ENCODE measurements at places on chromosomes 16 and 17. TPM values are rescaled to one million over a fixed set of nuclear protein-coding genes. Genes with fewer than 3 reads are reported as not detected.

The TP53TG3B gene
- not detected for total RNA-seq

The FGF11 gene
- total RNA-seq: 1.7 TPM

The ARHGAP44 gene
- total RNA-seq: 2.3 TPM

The B9D1 gene
- 19.9 TPM for total RNA-seq

The PIPOX gene
- total RNA-seq: 3.0 TPM

The NEUROD2 gene
- not detected for total RNA-seq

The RNF43 gene
- 0.49 TPM for total RNA-seq

The LLGL1 gene
- 40.7 TPM for total RNA-seq

The DRC3 gene
- total RNA-seq: 1.8 TPM

The SAMD14 gene
- 1.6 TPM for total RNA-seq

The TEKT5 gene
- total RNA-seq: not detected

The PHLPP2 gene
- total RNA-seq: 7.8 TPM

The SERPINF2 gene
- total RNA-seq: 0.18 TPM

- no peak for DNase-seq
Measured at GRCh38 chr17:79926142-79926604, 86.9 kb upstream of the CBX4 start.

DNA sequence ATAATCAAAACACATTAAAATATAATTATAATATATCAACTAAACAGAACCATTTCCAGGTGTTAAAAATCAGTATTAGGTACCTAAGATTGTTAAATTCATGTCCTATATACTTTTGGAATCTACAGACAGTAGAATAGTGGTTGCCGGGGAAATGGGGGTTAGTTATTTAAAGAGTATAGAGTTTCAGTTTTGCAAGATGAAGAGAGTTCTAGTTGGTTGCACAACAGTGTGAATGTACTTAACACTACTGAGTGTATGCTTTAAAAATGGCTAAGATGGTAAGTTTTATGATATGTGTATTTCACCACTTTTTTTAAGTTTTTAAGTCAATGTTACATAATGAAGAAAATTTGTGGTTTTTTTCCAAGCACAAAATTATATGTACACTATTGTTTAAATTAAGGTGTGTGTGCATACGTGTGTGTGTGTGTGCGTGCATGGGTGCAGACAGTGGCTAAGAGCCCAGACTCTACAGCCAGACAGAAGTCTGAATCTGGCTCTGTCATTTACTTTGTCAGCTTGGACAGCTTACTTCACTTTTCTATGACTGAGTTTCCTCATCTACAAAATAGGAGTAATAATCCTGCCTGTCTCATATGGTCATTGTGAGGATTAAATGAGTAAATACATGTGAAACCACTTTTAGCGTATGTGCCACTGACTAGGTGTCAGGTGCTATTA is 25.3 kb upstream of the PHAF1 start:
- no peak for DNase-seq

- DNase-seq: no peak
Measured at GRCh38 chr16:87140211-87141200, 176.7 kb downstream of the C16orf95 start.

GRCh38 chr17:64177311-64178010 is 47.5 kb upstream of the ERN1 start:
- no peak for DNase-seq

GRCh38 chr16:58124601-58124915 is 4.6 kb downstream of the CFAP20 start:
- DNase-seq: peak; percentile 33

- no peak for DNase-seq
Measured at GRCh38 chr16:27595475-27595874, 45.5 kb downstream of the KATNIP start.

DNA sequence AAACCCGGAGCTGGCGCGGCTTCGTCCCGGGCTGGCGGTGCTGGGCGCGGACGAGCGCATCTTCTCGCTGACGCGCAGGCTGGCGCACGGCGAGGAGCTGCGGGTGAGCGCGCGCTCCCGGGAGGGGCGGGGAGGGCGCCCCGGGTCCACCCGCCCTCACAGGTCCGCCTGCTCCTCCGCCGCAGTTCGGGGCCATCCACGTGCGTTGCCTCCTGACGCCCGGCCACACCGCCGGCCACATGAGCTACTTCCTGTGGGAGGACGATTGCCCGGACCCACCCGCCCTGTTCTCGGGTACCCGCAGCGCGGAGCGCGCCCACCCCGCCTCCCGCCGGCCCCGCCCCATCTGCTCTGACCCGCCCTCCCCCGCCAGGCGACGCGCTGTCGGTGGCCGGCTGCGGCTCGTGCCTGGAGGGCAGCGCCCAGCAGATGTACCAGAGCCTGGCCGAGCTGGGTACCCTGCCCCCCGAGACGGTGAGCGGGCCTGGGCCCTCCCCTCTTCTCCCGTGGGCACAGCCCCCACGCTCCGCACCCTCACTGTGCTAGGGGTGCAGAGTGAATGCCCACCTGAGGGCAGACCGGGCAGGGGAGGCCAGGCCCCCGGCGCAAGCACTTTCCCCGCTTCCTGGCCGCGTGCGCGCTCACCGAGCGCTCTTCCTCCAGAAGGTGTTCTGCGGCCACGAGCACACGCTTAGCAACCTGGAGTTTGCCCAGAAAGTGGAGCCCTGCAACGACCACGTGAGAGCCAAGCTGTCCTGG is 1.4 kb downstream of the HAGHL start:
- peak; percentile 63 for DNase-seq

- DNase-seq: no peak
Measured at GRCh38 chr17:283911-284675, 68.5 kb downstream of the RPH3AL start.

DNA sequence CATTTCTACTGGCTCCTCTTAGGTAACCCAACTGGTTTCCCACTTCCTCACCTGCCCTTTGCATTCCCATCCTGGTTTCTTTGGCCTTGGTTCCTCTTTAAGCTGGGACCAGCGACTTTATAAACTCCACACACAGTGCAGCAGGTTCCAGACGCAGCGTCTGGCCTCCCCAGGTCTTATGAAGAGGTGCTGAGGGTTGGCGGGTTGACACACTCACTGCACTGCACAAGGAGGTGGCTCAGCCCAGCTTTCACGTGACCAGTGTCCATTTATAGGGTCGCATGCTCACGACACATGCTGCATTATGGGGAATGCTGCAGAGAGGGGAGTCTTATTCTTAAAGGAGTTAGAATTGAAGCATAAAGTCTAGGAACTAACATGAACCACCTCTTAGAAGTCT is 70.8 kb downstream of the ZFHX3 start:
- no peak for DNase-seq

GRCh38 chr16:11360641-11361373 is 15.5 kb downstream of the RMI2 start:
- DNase-seq: peak; percentile 63

DNA sequence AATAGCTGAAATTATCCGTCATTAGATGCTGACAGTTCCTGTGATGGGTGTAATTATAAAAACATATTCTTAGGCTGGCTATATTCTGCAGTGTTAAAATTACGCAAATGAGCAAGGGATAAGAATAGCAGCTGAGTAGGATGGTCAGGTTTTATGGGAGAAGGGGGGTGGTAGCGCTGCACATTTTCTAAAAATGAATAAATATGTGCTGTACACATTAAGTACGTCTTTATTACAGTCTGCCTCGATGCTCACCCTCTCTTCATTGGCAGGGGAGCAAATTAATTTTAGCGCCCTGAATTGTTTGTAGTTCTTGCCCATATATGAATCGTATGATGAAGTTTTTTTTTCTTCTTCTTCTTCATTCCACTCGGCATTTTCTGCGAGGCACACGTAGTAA is 244.2 kb downstream of the SNX29 start:
- no peak for DNase-seq

DNA sequence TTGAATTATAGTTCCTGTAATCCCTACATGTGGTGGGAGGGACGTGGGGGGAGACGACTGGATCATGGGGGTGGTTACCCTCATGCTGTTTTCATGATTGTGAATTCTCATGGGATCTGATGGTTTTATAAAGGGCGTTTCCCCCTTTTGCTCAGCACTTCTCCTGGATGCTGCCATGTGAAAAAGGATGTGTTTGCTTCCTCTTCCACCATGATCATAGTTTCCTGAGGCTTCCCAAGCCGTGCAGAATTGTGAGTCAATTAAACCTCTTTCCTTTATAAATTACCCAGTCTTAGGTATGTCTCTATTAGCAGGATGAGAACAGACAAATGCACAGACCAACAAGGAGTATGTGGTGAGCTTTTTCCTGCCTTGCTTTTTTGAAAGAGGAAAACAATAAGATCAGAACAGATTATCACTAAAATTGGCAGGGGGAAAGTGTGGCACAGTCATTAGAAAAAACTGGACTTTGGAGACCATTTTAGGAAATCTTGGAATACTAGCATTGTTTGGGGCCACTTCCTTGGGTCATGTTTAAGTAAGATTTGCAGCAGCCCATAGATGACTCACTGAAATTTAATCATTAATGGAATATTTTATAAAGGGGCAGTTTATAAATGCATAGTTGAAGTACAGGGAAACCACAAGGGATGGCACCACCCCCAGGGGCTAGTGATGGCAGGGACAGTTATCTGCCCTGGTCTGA is 352.8 kb downstream of the CDH13 start:
- peak; percentile 35 for DNase-seq

DNA sequence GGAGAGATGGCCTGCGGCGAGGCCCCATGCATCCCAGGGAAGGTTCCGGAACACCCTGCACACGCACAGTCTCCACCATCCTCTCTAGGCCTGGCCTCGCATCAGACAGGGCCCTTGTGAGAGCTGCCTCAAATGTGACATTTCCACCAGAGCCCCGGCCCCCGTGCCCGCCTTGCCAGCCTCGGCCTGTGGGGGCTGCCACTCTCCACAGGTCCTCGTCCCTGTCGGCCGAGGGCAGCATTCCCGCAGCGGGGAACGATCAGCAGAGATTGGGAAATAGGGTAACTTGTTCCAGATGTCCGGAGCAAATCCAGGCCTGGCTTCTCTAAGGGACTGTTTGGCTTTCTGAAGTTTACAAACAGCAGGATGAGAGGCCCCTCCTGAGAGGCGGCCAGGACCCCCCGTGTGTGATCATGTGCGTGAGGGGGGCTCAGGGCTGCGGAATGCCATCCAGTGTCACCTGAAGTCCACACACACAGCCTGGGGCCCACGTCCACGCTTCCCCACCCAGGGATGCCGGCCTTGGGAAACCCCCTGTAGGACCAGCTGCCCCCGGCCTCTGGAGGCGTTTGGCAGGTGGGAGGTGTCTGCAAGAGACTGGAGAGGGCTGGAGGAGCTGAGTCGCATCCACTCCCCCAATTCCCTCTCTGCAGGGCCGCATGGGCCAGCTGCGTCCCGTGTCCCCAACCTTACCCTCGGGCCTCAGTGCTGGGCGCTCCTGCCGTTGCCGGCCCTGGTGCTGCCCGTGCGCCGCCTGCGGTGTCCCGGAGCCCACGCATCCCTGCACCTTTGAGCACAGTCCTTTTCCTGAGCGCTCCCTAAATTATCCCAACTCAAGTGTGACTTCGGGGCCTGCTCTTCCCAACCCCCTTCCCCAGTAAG is 70.4 kb downstream of the ZDHHC7 start:
- DNase-seq: peak; percentile 60

DNA sequence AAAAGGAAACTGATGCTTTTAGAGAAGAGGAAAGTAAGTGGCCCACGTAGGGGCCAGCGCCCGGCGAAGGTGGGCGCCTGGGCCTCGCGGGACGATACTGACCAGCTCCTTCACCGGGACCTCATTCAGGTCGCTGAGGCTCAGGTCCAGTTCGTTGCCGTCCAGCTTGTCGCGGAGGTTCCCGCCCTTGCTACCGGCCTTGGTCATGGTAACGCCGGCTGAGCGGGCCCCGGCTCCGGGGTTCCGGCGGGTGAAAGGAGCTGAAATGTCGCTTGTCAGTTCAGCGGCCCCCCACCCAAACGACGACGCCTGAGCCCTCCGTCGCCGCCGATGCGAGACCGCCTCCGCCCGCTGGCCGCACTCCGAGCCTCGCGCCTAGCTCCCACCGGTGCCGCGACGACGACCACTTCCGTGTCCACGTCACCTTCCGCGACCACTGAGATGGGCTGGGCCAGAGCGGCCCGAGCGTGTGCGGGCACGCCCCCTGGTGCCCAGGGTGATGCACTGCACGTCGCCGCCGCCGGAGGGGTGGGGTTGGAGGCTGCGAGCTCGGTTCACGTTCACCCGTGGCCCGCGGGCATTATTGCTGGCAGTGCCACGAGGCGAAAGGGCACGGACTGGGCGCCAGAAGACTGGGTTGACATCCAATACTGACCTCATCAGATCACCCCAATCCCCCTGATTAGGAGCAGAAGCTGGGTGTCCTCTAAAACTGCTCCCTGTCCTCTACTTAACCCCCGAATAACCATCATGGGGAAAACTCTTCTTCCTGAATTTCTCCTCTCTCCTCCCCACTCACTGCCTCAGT is at the start of gene LRRC59:
Gene LRRC59, minus strand, starts transcription at position 413 of the 808 bp plus-strand sequence. Its CDS starts 206 bp downstream, at position 207.
- DNase-seq: peak; percentile 79

GRCh38 chr16:73124665-73125375 is 76.9 kb upstream of the ZFHX3 start:
- no peak for DNase-seq

DNA sequence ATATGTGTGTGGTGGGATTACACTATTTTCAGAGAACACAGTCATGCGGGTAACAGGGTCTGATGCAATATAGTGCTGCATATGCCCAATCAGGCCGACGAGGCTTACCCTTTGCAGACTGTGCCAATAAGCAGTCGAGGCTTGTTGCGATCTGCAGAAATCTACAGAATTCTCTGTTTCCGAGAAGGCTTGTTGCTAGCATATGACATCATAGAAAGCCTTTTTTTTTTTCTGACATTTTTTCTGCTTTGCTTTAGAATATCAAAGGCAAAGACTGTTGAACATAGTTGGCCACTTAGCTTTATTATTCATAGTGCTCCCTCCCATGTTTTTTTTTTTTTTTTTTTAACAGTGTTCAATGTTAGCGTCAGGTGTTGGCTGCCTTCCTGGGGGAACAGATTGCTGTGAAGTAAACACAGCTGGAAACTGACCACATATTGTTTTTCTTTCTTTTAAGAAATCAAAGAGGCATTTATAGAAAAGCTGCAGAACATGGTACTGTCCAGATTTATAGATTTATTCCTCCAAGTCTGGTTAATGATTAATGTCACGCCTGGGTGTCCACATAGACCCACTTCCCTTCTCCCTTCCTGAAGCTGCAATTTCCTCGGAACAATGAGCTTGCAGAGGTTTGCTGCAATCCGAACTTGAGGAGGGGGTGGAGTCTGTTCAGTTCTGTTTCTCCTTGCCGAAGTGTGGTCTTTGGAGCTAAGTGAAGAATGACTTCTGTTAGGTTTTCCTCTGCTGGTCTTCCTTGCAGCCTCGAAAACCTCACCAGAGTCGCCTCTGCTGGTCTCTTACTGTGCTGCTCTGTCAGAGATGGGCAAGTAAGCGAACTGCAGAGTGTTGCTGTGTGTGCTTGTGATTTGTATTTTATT is 87.3 kb downstream of the MAP2K6 start:
- peak; percentile 75 for DNase-seq

- no peak for DNase-seq
Measured at GRCh38 chr17:36928471-36929345, 8.6 kb upstream of the LHX1 start.

Measured in fibroblast of the aortic adventitia (primary cell).